Panc1 (cell line): ENCODE measurements at places on chromosomes 7 and 10.

DNA sequence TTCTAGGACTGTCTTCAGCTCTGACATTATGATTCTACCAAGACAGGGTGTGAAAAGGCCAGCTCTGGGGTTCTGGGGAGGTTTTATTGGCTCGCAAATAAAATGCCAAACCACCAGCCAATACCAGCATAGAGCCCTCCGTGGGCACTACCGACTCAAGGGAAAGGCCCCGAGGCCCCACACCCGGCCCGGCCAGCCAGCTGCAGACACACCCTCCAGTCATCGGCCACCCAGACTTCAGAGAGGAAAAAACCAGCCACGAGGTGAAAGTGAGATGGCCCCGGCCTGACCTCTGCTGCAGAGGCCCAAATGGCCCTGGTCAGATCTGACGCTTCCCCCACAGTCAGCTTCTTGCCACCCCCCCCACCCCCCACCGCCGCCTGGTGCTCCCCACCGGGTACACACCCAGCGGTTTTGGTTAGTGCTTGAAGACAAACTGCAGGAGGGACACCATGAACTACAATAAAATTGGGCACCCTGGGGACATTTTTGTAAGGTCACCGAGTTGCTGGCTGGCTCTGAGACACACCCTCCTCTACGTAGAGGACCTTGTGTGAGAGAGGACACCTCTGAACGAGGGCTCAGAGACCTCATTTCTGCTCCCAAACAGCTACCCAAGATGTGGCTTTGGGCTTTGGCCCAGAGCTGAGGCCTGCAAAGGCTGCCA lies 79.9 kb downstream of the PRKAG2 start:
- no peak for DNase-seq

GRCh38 chr7:130154501-130155317 lies 50.5 kb downstream of the TMEM209 start:
- no peak for DNase-seq

DNA sequence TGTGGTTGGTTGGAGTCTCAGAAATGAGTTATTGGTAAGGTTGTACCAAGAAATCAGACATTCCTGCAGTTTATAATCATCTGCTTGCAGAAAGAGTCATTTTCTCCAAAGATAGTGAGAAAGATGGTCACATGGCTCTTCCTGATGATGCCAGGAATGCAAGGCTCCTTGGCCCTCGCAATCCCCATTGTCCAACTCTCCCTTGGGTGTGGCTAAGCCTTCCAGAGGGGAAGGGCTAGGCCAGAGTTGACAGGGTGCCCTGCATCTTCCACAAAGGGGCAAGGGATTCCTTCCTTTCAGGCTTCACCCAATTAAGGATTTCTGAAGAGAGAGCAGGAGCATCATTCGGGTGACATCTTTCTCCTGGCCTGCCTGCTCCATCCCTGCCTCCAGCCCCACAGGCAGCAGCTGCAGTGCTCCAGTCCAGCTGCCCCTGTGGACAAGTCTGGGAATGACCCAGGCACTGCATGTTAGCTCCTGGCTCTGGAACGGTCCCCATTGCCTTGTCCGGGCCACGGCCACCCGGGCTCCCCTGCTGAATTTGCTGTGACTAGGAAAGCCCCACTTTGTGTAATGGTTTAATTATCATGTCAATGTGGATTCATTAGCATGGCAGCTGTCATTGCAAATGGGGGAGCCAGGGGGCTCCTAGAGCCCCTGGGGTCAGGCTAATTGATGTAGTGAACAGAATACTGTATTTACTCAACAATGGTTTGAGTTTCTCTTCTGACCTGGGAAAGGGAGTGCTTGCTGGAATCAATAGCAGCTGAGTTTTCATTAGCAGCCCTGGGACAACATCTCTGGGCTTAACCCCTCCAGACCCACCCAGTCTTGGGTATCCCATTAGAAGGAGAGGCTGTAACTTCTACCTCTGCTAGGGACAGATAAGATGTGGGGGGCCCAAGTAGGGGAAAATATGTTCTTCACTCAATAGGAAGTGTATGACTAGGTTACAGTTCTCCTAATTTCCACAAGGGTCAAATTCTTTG lies 112.6 kb upstream of the TBX20 start:
- no peak for DNase-seq

GRCh38 chr7:130356876-130357611 lies 12.4 kb downstream of the CPA5 start:
- DNase-seq = no peak

DNA sequence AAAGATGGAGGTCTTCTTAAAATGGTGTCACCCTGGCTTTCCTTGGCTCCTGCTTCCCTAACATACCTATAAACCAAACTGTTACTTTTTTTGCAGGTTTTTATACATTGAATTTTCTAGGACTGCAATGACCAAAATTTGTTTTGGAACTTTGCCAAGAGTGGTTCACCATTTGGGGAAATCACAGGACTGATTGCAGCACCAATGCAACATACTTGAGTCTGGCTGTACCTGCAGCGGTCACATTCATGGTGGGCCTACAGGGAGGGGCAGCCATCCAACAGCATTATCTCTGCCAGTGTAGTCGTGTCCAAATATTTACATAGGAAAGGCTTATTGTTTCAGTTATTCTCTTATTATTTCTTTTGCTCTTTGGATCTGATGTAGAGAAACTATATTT lies 69.0 kb downstream of the HACD1 start:
- DNase-seq = no peak

DNA sequence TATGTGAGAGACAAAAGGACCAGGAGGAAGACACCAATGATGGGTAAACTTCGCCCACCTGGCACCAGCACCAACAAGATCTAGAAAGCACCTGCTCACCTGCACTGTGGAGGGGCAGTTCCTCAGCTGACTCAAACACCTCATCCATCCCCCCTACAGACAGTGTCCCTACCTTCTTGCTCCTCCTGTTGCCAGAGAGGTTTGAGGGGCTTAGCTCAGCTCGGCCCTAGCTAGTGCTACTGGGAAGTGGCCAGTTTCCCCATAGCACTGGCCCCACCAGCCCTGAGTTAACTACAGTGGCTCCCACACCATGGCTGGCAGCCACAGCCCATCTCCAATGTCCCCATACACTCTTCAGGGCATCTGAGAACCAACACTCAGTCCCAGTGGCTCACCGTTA lies 70.8 kb downstream of the GRID1 start:
- no peak for DNase-seq

- no peak for DNase-seq
Measured at GRCh38 chr7:46291601-46292150, 370.6 kb upstream of the IGFBP3 start.

- DNase-seq = no peak
Measured at GRCh38 chr10:76149182-76149581, 717.8 kb downstream of the LRMDA start.

DNA sequence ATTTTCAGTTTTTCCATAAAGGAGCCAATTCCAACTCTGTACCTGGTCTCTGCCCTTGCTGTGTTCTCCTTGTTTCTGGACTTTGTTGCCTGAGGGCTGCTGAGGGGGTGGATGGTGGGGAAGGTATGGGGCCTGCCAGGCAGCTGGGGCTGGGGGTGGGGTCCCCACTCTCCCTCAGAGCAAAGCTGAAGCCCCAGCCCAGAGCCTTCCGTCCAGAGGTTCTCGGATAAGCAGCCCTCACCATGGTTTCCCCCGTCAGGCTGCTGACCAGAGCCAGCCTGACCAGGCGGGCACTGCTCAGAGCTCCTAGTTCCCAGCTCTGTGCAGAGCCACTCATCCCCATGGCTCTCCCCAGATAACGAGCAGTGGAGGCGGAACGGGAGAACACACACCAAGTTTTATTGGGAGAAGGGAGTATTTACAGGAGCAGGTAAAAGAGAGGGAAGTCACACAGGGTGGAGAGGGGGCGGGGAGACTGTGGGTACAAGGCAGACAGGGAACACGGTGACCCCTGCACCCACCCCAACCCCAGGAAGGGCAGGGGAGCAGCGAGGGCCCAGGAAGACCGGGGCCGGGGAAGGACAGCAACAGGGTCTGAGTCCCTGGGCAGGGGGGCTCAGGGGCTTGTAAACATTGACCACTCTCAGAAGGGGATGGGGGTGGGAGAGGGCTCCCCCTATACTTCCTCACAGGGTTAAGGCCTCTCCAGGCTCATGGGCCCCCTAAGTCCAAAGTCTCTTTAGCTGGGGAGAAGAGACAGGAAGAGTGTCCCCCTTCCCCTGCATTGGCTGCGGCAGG lies 5.8 kb downstream of the GNB2 start:
- DNase-seq = no peak

DNA sequence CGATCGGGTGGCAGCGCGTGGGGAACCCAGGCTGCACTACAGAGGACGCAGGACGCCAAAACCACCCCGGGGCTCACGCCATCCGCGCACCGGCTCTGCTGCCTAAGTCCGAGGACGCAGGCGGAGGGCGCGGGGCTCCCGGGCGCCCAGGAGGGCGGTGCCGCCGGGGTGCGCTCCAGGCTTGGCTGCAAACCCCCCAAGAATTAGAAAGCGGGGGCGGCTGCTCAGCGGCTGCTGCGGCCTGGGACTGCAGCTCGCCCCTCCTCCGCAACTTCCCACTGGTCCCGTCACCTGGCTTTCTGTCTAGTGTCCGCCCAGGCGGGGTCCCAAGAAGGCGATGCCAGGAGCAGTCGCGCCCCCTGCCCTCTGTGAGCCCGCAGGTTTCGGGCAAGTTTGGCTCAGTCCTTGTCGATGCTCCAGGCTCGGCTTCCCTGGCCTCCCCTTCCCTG lies 1.7 kb upstream of the POU6F2 start:
- no peak for DNase-seq

DNA sequence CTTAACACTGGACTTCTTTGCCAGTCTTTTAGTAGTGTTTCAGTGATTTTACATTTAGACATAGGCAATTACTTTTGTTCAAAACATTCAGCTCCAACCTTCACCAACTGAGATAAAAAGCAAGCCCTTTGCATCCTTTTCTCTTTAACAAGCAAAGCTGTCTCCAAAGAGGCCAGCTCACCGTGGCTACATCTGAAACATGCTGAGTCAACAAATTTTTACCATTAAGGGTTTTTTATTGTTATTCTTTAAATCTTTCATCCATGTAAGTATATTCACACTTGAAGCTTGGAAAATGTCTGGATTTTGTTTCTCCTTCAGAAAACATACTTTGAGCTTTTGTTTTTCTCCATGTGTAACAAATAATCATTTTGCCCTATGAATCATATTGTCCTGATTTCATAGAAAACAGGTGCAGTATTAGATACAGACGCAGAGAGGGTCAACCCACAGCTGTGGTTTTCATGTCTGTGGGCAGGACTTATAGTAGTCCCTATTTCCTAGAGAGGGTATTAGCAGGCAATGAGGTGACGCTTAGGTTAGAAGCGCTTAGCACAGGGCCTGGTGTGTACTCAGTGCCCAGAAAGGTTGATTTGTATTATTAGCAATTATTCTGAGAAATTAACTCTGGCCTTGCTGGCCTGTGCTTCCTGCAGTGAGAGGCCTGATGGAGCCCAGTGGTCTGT lies 99.5 kb downstream of the MKI67 start:
- DNase-seq = no peak

DNA sequence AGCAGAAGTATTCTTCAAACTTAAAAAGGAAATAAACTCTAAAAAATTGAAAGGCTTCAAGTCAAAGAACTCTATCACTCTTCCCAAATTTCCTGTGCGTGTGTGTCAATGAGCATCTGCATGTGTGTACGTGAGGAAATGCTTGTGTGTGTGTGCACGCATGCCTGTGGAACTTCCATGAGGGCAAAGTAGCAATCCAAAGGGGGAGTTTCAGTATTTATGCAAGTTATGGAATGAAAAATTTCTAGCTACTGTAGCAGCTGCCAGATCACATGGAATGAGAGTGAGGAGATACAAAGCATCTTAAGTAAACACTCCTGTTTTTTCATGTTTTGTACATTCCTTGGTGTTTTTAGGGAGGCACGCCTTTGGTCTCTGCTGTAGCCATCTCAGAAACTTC lies 152.6 kb downstream of the RAPGEF5 start:
- DNase-seq = no peak

GRCh38 chr7:80679921-80680907 lies 41.8 kb downstream of the CD36 start:
- no peak for DNase-seq

DNA sequence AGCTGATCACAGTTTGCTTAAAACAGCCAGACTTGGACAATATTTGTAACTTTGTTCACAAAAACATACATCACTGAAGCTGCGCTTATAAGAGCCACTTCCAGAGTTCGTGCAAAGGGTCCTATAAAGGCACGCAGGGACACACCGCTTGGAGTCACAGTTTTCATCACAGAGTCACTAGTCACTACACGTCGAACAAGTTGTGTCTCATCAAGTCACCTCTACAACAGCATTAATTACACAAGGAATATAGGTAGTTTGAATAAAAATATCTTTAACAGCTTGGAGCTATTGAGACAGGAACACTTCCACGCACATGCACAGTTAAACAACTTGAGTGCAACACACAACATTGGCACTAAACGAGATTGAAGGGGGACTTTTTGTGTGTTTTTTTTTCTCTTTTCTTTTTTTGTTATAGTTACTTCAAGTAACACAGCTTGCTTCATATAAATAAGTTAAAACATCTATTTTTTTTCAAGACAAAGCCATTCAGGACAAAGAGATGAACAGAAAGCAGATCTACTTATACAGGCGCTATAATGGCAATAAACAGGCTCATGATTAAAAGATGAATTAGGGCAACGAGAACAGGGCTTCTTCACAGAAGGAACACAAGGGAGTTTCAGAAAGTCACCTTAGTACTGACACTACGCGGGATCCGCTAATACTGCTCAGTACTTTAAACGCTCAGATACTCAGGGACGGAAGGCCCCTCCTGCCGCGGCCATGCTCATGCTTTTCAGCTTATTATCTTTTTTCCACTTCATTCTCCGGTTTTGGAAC lies 2.2 kb downstream of the HOXA5 start:
- no peak for DNase-seq

DNA sequence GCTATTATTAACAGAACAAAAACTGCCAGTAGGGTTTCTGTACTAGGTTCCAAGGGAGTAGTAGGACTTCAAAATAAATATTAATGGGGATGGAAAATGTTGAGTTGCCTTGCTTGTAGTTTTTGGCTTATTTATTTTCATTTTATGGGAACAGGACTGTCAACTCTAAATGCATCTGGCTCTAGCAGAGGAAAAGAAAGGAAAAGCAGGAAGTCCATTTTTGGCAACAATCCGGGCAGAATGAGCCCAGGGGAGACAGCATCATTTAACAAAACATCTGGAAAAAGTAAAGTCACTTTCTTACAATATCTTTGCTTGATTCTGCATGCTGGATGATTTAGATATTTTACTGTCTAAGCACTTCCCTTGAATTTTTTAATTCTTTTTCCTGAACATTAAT lies 69.4 kb downstream of the NOC3L start:
- DNase-seq = no peak

DNA sequence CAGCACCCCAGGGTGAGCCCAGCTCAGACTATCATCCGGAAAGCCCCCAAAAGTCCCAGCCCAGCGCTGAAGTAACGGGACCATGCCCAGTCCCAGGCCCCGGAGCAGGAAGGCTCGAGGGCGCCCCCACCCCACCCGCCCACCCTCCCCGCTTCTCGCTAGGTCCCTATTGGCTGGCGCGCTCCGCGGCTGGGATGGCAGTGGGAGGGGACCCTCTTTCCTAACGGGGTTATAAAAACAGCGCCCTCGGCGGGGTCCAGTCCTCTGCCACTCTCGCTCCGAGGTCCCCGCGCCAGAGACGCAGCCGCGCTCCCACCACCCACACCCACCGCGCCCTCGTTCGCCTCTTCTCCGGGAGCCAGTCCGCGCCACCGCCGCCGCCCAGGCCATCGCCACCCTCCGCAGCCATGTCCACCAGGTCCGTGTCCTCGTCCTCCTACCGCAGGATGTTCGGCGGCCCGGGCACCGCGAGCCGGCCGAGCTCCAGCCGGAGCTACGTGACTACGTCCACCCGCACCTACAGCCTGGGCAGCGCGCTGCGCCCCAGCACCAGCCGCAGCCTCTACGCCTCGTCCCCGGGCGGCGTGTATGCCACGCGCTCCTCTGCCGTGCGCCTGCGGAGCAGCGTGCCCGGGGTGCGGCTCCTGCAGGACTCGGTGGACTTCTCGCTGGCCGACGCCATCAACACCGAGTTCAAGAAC lies 1.1 kb downstream of the VIM start:
- no peak for DNase-seq
